ENCODE measurements at places on chromosomes 5 and 9. TPM values are rescaled to one million over a fixed set of nuclear protein-coding genes. Genes with fewer than 3 reads are reported as not detected.

Gene PCDHGA1
- not detected for total RNA-seq

Gene ZFP37
- 3.7 TPM for total RNA-seq

Gene ARHGEF39
- 1.2 TPM for total RNA-seq

Gene APBA1
- total RNA-seq = 13.3 TPM

GRCh38 chr5:14700478-14701436, 36.2 kb downstream of the OTULIN start:
- no peak for DNase-seq

- no peak for DNase-seq
These were observed 156.2 kb upstream of the CCDC152 start for GRCh38 chr5:42600441-42600840.

DNA sequence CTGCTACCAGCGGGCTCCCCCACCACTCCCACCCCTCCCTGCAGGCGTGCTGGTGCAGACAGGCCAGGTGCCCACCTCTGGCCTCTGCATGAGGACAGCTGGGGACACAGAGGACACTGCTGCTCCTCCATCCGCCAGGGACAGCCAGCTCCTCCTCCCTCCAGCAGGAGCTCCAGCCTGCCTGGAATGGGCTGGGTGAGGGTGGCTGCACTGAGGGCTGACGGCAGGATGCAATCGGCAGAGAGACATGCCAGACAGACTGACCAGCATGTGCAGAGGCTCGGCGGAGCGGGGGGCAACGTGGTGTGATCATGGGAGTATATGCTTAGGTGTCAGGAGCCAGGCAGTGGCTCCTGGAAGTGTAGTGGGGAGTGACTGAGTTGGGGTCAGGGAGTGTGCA, 68.4 kb downstream of the RASGEF1C start:
- no peak for DNase-seq

GRCh38 chr5:14818931-14819790, 52.4 kb downstream of the ANKH start:
- no peak for DNase-seq

DNA sequence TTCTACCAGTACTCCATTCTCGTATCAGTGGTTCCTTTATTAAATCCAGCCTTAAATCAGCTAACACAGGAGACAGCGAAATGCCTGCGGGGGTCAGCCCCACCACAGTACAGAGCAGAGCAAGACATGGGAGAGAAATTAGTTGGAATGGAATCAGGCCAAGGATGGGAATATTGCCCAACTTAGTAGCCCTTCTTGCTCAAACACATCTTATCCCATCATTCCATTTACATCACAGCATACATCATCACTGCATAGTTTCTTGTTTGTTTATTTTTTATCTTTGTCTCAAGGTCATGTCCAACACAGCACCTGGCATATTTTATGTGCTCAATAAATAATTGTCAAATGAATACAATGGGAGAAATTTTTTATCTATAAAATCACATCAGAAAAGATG, 34.3 kb upstream of the DAB2 start:
- no peak for DNase-seq

DNA sequence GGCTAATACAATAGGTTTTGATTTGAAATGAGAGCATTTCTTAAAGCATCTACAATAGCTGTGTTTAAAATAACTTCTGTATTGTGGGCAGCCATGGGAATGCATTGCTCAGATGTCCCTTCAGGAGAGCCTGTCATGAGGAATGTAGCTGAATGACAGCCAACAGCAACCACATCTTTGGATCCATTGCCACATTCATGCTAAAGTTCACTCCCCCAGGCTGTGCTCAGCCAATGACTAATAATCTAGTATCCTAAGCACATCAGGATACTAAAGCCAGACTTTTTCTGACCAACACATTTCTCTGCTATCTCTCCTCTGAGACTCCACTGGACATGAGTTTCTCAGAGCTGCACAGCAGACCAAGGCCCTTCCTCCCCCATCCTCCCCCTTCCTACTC, 45.5 kb downstream of the HTR1A start:
- DNase-seq = no peak

GRCh38 chr5:56585461-56585860, 229.9 kb upstream of the MAP3K1 start:
- no peak for DNase-seq

DNA sequence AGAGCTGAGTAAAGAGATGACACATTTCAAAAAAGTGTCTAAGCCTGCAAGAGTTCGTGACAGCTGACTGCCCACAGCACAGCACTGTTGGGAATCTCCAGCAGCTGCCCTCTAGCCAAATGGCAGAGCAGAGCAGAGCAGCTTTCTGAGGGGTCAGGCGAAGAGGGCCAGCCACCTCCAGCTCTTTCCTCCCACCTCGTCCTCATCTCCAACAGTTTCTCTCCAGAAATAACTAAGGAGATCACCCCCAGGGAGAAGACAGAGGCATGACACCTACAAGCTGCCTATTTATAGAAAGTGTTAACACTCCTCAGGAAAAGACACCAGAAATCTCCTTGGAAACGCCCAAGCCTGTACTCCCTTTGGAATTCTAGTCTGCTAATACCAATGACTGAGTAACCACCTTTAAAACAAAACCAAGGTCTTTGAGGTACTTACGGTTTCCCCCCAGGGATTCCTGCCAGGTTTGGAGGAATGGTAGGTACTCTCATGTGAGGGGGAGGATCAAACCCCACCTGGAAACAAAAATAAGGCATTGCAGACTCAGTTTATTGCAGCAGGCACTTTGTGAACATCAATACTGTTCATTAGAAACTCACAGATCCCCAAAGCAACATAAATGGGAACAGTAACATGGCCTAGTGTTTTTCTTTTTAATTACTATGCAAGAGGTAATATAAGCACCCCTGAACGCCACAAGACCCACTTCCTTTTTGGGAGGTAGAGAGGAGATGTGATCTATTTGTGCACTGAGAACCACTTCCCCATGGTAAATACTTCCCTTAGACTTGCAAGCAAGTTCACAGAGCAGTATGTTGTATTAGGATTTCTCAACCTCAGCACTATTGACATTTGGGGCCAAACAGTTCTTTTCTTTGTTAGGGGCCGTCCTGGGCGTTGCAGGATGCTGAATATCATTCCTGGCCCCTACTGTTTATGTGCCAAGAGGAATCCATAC, 79.3 kb downstream of the TLE1 start:
- DNase-seq = no peak

DNA sequence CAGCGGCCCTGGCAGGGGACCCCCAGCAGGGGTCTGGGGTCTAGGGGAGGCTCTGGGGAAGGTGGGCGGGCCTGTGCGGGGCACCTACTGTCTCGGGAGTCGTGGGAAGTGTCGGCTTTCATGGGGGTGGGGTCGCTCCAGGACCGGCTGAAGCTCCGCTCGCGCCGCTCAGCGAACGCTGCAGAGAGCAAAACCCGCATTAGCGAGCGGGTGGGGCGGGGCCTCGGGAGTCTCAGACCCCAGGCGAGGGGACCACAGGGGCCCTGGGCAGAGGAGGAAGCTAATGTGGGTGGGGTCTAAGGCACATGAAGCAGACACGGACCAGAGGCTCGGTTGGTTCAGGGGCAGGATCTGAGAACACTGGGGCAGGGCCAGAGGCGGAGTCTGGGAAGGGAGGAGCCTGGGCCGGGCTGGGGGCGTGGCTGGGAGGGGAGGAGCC, 5.5 kb downstream of the NSMF start:
- DNase-seq = no peak

DNA sequence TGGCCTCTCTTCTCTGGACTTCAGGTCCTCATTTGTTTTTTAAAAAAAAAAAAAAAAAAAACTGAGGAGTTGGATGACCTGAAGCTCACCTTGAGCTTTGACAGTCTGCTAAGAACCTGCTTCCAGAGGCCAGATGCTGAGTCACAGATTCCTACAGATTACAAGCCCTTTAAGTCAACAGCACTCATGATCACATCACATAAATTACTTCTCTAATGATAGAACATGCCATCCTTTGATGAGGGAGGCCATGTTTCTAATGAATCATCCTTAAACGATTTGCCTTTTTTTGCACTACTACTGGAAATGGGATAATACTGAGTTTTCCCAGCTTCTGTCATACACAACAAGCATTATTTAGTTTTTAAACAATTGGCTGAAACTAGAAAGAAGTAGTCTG, 34.2 kb upstream of the MYOT start:
- DNase-seq = no peak

DNA sequence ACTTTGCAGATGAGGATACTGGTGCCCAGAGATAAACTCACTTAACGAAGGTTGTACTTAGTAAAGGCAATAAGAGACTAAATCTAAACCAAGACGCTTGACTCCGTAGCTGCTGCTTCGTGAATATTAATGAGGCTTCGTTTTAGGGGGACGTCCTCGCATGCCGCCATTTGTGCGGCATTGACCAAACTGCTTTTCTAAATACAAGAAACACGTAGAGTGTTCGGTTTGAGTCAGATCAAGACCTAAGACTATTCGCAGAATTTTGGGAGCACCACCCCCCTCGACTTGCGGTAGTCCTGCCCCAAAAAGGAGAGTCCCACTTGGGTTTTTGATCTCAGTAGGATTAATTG, 1.1 kb downstream of the NPM1 start:
- no peak for DNase-seq

- no peak for DNase-seq
These were observed 966.3 kb upstream of the C9orf72 start for GRCh38 chr9:28539434-28540070.

GRCh38 chr9:18658804-18659705, 185.1 kb downstream of the ADAMTSL1 start:
- no peak for DNase-seq

- no peak for DNase-seq
These were observed 694 bp upstream of the PHPT1 start for GRCh38 chr9:136848393-136849037.

- DNase-seq = peak; percentile 84
These were observed 17.7 kb downstream of the ZDHHC11B start for GRCh38 chr5:766666-767431.

DNA sequence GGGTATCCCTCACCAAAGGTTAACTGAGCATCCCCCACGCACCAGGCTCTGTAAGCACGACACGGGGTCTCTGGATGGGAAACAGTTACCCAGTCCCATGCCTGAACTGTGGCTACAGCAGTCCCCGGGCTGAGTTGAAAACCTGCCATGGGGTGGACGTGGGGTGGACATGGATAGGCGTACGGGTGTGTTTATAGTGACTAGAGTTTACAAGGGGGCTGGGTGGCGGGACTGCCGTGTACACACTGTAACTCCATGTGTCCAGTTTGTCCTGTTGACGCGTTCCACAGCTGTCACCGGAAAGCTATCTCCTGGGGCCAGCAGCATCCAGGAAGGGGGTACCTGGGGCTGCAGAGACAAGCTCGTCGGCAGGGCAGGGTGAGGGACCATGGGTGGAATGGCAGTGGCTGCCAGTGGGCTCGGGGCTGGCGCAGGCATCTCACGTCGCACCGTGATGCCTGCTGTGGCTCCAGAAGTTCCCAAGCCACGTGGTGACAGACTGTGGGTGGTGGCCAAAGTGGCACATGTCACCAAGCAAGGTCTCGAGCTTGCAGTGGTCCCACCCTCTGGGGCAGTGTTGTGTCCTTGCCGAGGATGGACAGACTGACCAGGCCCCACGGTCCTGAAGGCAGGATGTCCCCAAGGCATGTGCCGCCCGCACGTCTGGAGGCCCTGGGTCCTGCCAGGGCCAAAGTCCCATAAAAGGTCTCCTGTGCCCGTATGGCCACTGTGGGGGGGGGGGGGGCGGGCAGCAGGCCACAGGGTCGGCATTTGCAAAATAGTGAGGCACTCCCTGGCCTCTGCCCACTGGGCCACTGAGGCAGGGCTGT, 29.3 kb upstream of the RNF130 start:
- DNase-seq = no peak

DNA sequence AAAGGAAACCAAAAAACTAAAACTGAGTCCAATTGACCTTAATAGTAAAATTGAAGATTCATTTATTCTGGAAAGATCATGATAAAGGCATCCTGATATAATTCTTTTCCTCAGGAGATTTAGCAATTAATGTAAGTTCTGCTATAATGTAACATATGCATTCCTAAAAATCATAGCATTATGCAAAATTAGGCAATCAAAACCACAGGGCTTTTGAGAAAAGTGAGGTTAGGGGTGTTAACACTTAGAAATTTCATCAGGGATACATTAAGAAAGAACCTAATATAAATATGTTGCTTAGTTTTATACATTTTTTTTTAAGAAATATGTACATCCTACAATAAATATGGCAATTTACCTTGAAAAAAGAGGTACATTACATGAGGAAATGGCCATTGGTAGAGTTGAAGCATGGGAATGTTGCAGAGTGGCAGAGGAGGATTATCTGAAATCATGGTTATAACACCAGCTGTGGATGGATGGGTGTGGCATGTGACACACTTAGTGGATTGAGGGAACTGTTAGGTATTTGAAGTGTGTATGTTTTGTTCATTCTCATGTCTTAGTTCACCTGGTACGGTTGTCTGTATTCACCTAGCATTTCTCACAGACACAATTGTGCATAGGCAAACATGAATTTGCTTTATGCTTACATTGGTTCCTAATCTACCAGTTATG, 51.1 kb downstream of the CCNH start:
- DNase-seq = no peak

DNA sequence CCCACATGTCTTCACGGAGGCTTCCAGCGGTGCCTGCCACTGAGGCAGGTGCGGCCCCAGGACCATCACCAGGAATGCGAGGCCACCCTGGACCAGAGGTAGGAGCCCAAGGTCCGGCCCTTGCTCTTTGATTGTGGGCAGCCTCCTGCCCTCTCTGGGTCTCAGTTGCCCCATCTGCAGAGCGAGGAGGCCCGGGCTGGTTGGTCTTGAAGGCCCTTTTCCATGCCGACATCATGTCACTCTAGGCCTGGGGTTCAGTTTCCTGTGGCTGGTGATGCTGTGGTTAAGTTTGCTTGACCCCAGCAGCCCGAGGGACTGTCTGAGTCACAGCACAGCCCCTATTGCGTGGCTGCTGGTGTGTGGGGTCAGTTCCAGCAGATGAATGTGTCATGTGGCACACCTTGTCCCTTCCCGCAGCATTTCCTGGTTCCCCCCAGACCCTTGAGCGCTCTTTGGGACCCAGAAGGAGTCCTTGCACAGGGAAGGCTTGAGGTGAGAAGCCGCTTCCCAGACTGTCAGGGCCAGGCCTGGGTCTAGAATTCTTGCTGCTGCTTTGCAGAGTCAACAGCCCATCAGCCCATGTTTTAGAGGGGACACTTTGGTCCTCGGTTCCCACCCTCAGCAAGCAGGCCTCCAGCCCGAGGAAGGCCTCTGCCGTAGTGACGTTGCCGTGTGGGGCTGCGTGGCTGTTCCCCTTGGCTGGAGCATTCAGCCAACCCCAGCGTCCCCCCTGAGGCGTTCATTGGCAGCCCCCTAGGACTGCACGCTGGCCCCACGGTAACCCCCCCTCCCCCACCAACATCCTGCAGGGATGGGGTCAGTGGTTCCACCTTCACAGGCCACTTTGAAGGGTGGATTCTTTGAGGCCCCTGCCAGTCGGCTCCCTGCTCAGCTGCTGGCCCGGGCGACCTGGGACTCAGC, 31.0 kb upstream of the HMCN2 start:
- DNase-seq = no peak

- no peak for DNase-seq
These were observed 88.1 kb downstream of the LPAR1 start for GRCh38 chr9:110950041-110950645.

DNA sequence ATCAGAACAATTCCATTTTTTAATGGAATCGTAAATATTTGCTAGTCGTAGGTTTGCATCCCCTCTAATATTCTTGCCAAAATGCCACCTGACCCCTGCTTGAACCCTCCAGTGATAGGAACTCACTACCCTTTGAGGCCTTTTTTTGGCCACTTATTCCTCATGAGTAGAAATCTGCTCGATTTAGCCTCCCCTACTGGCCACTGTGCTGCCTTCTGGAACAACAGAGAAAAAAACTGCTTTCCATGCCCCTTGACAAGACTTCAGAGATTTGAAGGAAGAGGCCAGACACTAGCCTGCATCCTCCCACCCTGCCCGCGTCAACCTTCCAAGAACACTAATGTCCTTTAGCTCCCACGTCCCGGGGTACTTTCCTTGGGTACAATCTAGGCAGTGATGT, 4.1 kb downstream of the CCDC69 start:
- DNase-seq = no peak

Data from vagina (tissue), 2 donors.